ENCODE measurements at places on chromosomes 6 and 20.

- peak; percentile 9 for DNase-seq
Measured at GRCh38 chr20:37007898-37008649, 56.6 kb upstream of the SAMHD1 start.

- DNase-seq, result no peak
Measured at GRCh38 chr20:3358676-3359340, 48.7 kb downstream of the DNAAF9 start.

- no peak for DNase-seq
Measured at GRCh38 chr20:52804497-52805295, 167.5 kb upstream of the TSHZ2 start.

DNA sequence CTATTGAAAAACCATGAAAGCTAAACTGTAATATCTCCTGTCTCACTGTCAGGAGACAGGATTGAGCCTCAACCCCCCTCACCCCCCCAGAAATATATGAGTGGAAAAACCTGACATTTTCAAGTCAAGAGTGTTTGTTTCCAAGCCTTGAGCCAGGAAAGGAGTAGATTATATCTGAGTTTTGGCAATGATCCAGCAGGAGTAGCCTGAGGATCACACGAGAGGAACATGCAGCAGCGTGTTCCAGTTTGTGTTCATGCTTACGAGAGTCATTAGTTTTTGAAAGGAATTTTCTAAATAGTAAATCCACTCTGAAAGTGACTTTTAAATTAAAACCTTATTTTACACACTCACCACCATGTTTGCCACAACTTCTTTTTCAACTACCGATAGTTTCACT lies 15.8 kb downstream of the IL22RA2 start:
- DNase-seq, result no peak

GRCh38 chr20:41037179-41037578 lies 8.6 kb downstream of the TOP1 start:
- DNase-seq, result no peak

- no peak for DNase-seq
Measured at GRCh38 chr20:32779500-32780211, 17.5 kb downstream of the DNMT3B start.

DNA sequence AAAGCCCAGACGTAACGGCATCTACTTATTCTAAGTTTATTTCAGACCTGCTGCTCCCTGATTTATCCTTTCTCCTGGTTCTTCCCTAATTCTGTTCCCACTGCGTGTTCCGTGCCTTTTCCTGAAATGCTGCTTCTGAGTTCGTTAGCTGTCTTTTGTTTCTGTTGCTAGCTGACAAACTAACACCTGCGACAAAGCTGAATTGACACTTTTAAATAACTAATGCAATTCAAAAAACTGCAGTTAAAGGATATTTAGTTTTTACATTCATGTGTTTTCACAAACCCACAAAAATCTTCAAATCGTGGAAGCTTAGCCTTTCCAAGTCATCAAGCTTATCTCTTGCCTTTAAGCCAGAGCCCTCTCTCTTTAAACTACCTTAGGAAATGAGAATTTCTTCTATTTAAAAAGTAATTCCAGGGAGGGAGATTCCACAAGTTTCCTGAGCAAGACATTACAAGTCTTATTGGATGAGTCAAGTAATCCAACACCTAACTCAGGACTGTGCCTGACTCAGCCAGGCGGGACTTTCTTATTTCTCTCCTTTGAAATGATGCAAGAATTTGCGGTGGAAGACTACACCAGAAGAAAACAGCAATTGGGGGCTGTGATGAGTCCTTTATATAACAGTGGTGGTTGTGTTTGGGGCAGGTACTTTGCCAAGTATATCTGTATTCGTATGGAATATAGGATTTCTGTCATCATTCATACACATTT lies 6.3 kb downstream of the ADTRP start:
- DNase-seq, result no peak

- no peak for DNase-seq
Measured at GRCh38 chr6:21971541-21971940, 325.3 kb downstream of the PRL start.

All from activated CD4-positive, alpha-beta T cell treated with anti-CD3 and anti-CD28 coated beads, Interleukin-2, amount 50 U/mL, for 24 hours (primary cell).